Activated naive CD8-positive, alpha-beta T cell treated with anti-CD3 and anti-CD28 coated beads for 36 hours (primary cell): ENCODE measurements at places on chromosomes 7 and 10. TPM values are rescaled to one million over a fixed set of nuclear protein-coding genes. Genes with fewer than 3 reads are reported as not detected.

- peaks cover 3% of the 10 kb centered on the region for H3K4me1 ChIP-seq
- no peak for DNase-seq
- H3K4me3 ChIP-seq, result no peak overlapping the region
- H3K36me3 ChIP-seq, result no peaks in the 10 kb centered on the region
These were observed 40.1 kb upstream of the RET start for GRCh38 chr10:43036481-43037428.

Gene POLR2J2
- 6.5 TPM for total RNA-seq

- no peak overlapping the region for H3K4me3 ChIP-seq
- H3K27me3 ChIP-seq, result peaks cover 13% of the 10 kb centered on the region
- H3K4me1 ChIP-seq, result no peaks in the 10 kb centered on the region
These were observed 22.2 kb downstream of the PARD3 start for GRCh38 chr10:34792881-34793280.

GRCh38 chr10:65142641-65143435 lies 1621.6 kb downstream of the REEP3 start:
- no peak overlapping the region for H3K27ac ChIP-seq
- H3K36me3 ChIP-seq, result no peaks in the 10 kb centered on the region
- H3K27me3 ChIP-seq, result no peaks in the 10 kb centered on the region

DNA sequence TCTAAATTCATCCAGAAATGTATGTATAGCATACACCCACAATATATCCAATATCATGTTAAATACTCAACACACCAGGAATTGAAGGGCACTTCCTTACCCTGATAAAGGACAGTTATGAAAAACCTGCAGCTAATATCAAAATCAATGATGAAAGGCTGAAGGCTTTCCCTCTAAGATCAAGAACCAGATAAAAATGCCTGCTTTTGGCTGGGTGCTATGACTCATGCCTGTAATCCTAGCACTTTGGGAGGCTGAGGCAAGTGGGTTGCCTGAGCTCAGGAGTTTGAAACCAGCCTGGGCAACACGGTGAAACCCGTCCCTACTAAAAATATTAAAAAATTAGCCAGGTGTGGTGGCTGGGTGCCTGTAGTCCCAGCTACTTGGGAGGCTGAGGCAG lies 21.6 kb upstream of the UPP1 start:
- no peak for DNase-seq
- peaks cover 7% of the 10 kb centered on the region for H3K36me3 ChIP-seq
- no peak overlapping the region for H3K27ac ChIP-seq
- no peaks in the 10 kb centered on the region for H3K4me1 ChIP-seq
- H3K4me3 ChIP-seq, result no peak overlapping the region
- H3K27me3 ChIP-seq, result no peaks in the 10 kb centered on the region

DNA sequence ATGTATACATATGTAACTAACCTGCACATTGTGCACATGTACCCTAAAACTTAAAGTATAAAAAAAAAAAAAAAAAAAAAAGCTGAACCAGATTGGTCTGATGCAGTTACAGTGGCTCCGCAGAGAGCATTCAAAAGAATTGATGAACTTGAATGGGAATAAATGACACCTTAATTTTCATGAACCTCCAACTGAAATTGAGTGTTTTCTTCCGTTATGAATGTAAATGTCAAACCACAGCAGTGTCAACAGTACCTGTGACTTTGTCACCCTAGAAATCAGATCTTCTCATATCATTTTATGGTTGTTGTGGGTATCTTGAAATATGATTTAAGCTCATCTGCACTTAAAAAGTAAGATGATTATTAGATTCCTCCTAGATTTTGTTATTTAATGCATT lies 32.7 kb upstream of the SRGN start:
- no peaks in the 10 kb centered on the region for H3K27me3 ChIP-seq
- H3K4me1 ChIP-seq, result peaks cover 56% of the 10 kb centered on the region
- no peaks in the 10 kb centered on the region for H3K36me3 ChIP-seq
- no peak for DNase-seq
- peak overlapping the region; percentile 54 for H3K27ac ChIP-seq

DNA sequence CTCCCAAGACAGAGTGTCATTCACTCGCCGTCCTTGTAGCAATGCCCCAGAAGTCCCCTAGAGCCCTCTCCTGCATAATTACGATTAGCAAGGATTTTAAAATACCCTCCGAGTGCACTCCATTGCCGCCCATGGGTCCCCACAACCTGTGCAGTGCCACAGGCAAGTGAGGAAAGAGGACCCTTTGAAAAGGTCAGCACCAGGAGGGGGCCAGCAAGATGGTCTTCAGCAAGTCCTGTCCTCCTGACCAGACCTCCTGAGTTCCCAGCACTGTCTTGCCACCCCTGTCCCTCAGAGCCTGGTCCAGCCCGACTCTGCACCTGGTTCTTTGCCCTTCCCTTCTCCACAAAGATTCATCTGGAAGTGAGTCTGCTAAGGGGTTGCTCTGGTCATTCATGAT lies 32.1 kb downstream of the CLRN3 start:
- no peak overlapping the region for H3K4me3 ChIP-seq
- peaks cover 2% of the 10 kb centered on the region for H3K36me3 ChIP-seq
- no peaks in the 10 kb centered on the region for H3K4me1 ChIP-seq

Gene EVX1
- not detected for total RNA-seq

Gene TAS2R41
- not detected for total RNA-seq

DNA sequence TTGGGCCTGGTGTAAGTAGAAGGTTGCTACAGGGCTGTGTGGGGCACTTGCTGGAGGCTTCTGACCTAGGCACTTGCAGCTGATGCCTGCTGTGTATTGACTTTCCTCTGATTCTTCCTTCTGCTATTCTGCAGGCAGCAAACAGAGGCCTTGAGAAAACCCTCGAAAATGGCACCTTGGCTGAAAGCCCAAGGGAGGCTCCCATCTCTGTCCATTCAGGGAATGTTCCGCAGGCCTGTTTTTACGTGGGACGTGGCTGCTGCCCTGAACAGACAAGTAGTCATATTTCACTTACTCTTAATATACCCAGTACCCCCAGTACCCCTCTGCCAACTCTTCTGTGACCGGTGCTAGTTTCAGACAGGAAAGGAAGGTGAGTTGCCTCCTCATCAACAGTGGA lies 664.7 kb downstream of the INHBA start:
- H3K27me3 ChIP-seq, result peaks cover 6% of the 10 kb centered on the region
- peaks cover 4% of the 10 kb centered on the region for H3K4me1 ChIP-seq
- H3K27ac ChIP-seq, result no peak overlapping the region
- no peaks in the 10 kb centered on the region for H3K36me3 ChIP-seq

DNA sequence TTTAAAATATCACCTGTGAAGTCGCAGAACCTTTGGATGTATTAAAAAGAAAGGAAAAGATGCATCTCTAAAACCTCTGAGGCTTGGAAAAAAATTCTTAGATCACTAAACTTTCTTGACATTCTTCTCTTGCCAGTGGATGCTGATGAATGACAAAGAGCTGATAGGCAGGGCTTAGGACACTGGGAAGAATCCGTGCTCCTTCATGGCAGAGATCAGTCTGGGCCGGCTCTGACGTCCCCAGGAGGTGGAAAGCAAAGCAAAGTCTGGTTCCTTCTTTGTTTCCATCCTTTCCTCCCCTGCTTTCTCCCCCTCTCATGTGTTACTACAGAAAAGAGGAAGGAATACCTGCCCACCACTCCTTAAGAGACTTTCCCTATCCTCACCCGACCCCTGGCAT lies 161.9 kb downstream of the PRKCQ start:
- no peak overlapping the region for H3K27ac ChIP-seq
- peaks cover 16% of the 10 kb centered on the region for H3K36me3 ChIP-seq
- H3K27me3 ChIP-seq, result no peaks in the 10 kb centered on the region
- peaks cover 14% of the 10 kb centered on the region for H3K4me1 ChIP-seq
- no peak for DNase-seq

GRCh38 chr7:9488555-9488954 lies 1055.1 kb downstream of the NXPH1 start:
- H3K27me3 ChIP-seq, result no peaks in the 10 kb centered on the region
- H3K36me3 ChIP-seq, result no peaks in the 10 kb centered on the region
- H3K4me1 ChIP-seq, result no peaks in the 10 kb centered on the region
- no peak for DNase-seq
- no peak overlapping the region for H3K27ac ChIP-seq
- no peak overlapping the region for H3K4me3 ChIP-seq

GRCh38 chr10:101014230-101014884 lies 14.7 kb downstream of the LZTS2 start:
- peaks cover 25% of the 10 kb centered on the region for H3K4me1 ChIP-seq
- DNase-seq, result peak; percentile 75
- peaks cover 53% of the 10 kb centered on the region for H3K27me3 ChIP-seq
- no peak overlapping the region for H3K27ac ChIP-seq
- no peak overlapping the region for H3K4me3 ChIP-seq

GRCh38 chr10:132158823-132159222 lies 27.9 kb upstream of the DPYSL4 start:
- H3K27me3 ChIP-seq, result no peaks in the 10 kb centered on the region
- H3K27ac ChIP-seq, result peak overlapping the region; percentile 80
- peaks cover 25% of the 10 kb centered on the region for H3K4me1 ChIP-seq

DNA sequence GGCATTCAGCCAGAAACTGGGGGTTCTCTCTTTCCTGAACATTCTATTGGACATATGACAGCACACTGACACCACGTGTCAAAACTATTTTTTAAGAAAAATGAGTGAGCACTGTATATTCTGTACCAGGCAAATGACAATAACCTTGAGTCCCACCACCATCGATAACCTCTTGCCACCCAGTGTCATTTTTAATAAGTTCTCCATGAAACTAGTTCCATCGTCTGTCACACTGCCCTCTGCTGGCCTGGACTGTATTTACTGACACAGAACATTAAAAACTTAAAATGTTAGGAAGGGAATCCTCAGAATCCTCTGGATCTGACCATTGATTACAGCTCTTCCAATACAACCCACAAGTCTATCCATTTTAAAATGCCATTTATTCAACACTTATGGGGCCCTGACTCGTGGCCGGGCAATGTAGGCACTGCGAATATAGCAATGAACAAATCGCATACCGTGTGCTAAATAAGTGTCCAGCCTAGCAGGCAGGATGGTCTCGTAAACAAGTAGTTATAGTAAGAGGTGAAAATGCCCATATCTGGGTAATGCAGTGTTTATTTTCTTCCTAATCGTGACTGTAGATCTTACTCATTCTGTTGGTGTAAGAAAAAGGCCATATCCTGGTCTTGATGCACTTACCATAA lies 35.9 kb upstream of the CACNB2 start:
- no peak overlapping the region for H3K4me3 ChIP-seq
- peak; percentile 19 for DNase-seq
- H3K27ac ChIP-seq, result no peak overlapping the region
- no peaks in the 10 kb centered on the region for H3K36me3 ChIP-seq
- H3K4me1 ChIP-seq, result no peaks in the 10 kb centered on the region

GRCh38 chr10:33434933-33435332 lies 100.5 kb upstream of the NRP1 start:
- peaks cover 19% of the 10 kb centered on the region for H3K27me3 ChIP-seq
- no peaks in the 10 kb centered on the region for H3K4me1 ChIP-seq
- H3K27ac ChIP-seq, result no peak overlapping the region
